ENCODE measurements at places on chromosomes 1 and 21. TPM values are rescaled to one million over a fixed set of nuclear protein-coding genes. Genes with fewer than 3 reads are reported as not detected.

The S100A3 gene
- 0.25 TPM for polyA plus RNA-seq

- no peak for DNase-seq
Measured at GRCh38 chr1:181149326-181150125, 61.0 kb downstream of the IER5 start.

GRCh38 chr1:167713330-167714081 is 8.3 kb upstream of the MPZL1 start:
- no peak for DNase-seq

The CD244 gene
- 0.15 TPM for polyA plus RNA-seq

DNA sequence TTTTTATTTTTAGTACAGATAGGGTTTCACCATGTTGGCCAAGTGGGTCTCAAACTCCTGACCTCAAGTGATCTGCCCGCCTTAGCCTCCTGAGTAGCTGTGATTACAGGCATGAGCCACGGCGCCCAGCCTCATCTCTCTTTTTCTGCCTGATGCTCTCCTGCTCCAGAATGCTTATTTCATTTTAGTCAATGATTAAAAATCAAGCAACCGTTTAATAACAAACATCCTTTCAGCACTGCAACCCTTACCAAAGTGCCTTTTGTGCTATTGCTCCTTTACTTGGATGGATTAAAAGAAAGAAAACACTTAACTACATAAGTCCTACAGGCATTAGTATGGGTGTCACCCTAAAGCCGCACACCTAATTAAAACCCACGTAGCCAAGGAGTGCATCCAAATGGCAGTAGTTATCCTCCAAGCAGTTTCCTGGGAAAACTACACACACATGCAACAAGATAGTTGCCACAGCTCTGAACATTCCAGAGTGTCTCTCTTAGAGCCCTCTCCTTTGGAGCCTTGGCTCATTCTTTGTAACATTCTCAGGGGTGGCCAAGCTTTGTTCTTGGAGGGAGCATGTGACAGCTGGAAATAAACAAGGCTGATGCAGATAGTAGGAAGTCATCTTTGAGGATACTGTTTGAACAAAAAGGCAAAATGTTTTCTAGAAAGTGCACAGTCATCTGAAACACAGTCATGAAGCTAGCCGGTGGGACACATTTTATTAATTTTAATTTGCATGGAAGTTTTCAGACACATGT is 51.2 kb downstream of the KCNJ15 start:
- DNase-seq: no peak

GRCh38 chr1:167208624-167208976 is 12.1 kb upstream of the POU2F1 start:
- DNase-seq: no peak

- DNase-seq: peak; percentile 58
Measured at GRCh38 chr1:154840269-154841176, 29.6 kb downstream of the KCNN3 start.

All from left kidney (tissue), 8 donors.